ENCODE measurements at places on chromosomes 5 and 9.

- DNase-seq, result peak; percentile 72
Observed at GRCh38 chr5:148374690-148375360, 8.9 kb upstream of the FBXO38 start.

DNA sequence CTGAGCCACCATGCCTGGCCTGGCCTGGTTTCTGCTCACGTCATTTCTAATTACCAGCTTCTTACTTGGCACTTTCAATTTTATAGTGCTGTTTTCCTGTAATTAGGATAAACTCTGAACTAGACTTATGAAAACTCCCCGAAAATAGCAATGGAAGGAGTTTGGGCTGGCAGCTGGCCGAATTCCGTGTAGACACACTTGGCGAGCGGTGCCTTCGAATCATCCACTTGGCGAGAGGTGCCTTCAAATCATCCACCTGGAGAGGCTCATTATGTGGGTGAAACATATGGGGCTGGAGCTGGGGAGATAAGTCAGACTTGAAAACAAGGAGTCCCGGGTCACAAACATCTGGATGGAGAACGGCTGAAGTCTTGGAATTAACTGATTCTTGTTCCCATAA lies 203.7 kb downstream of the ROR2 start:
- DNase-seq, result no peak

DNA sequence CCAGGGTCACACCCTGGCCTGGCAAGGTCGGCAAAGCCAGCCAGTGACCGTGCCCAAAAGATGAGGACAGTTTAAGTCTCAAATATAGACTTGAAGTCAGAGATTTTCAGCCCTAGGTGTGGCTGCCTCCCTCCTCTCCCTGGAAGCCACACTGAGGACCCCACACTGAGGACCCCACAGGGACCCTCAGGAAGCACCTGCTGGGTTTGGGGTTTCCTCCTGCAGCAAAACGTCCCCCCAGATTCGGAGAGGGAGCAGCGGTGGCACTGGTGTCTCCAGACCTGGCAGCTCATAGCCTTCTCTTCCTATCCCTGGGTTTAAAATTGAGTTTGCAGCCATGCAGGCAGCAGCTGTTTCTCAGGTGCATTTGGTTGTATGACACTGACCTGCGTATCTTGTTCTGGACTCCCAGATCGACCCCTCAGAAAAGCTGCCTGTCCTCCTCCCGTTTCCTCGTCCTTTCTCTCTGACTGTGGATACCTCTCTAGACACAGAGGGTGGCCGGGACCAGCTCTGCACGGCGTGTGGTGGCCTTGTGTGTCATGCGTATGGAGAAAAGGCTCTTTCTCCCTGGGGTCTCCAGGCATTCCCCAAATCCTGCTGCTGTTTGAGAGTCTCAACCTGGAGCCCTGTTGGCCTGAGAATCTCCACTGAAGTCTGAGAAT lies 36.6 kb downstream of the MRPL36 start:
- peak; percentile 5 for DNase-seq

DNA sequence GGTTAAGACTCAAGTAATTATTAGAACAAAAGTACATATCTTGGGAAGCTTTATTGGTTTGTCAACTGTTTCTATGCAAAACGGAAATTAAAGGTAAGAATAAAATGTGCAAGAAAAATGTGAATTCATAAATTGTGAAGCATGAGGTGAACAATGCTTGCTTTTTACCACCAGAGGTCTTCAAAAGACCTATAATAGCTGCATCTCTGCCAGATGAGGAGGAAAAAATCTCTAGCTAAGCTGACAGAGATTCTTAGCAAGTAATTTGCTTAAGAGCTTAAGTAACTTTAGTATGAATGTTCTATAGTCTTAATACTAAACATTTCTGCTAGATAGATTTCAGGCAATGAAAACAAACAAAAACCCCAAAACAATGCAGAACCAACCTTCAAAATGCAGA lies 54.1 kb downstream of the MRPS30 start:
- no peak for DNase-seq

DNA sequence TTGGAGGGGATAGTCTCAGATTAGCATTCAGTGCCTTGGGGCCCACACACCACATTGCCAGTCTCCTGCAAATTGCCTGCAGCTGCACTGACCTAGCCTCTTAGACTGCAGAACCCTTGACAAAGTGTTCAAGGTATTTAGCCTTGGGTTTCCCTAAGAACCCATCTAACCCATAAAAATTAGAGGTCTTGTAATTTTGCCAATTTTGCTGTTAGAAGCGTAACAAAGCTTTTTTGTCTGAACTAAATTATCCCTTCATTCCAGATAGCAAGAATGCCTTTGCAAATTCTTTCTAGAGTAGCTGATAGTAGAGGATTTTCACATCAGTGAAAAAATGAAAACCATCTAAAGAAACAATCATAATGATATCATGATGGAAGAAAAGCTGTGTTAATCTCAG lies 74.0 kb upstream of the CCNG1 start:
- no peak for DNase-seq

DNA sequence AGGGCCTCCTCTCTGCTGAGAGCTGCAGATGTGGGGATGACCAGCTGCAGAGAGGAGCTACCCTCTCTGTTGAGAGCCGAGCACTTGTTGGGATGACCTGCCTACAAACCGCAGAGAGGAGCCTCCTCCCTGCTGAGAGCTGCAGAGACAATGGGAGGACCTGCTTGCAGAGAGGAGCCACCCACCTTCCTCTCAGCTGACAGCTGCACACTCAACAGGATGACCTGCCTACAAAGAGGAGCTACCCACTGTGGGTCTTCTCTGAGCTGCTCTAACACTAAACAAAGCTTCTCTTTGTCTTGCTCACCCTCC lies 19.6 kb downstream of the TMEM38B start:
- DNase-seq, result no peak

DNA sequence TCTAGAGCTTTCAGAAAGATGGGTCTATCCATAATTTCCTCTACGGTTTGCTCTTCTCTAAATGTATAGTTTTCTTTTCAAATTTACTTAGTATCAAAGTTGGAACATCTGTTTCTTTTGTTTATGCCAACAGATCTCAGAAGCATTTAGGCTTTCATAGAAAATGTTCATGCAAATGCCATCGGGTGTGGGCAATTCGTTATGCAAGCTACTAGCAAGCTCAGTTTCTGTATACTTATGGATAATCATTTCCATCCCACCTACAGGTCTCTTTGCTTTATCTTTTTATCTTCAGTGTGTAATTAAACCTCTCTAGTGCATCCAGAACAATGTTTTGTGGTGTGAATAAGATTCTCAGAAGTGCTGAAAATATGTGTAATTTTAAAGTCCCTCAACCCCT lies 59.9 kb downstream of the NUDT12 start:
- no peak for DNase-seq

- DNase-seq, result no peak
Observed at GRCh38 chr5:158530115-158530514, 569.6 kb downstream of the EBF1 start.

GRCh38 chr5:43140286-43140685 lies 19.6 kb downstream of the ZNF131 start:
- DNase-seq, result no peak

DNA sequence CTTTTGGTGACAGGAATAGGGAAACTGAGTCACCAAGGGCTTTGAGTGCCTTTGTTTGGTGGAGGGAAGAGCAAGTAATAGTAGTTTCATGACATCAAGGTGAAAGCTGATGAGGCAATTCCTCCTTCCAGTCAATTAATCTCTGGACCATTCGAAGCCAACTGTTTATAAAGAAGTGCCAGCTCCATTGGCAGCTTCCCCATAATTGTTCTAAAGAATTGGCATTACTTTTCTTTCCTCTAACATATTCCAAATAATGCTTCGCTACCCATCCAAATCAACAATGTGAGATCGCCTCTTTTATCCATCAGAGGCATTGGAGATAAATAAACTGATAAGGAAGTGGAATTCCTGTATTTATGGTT lies 132.4 kb downstream of the NPR3 start:
- no peak for DNase-seq

DNA sequence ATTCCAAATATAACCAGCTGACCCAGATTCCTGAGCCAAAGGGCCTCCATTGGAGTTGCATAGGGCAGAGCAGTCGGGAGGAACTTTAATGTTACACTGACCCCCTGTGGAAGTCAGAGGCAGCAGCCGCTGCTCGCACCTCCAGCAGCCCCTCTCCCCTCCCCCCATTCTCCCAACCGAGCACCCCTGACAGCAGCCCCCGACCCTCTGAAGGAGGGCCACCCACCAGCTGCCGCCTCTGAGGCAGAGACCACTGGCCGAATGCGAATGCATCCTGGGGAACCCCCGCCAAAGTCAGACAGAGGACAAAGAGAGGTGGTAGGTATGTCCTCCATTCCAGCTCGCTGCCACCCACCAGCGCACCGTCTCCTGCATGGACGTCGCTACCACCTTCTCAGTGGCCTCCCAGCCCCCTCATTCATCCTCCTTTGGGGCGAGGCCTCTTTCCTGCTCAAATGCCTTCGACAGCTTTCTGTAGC lies 231.0 kb downstream of the CDK5RAP2 start:
- peak; percentile 73 for DNase-seq

DNA sequence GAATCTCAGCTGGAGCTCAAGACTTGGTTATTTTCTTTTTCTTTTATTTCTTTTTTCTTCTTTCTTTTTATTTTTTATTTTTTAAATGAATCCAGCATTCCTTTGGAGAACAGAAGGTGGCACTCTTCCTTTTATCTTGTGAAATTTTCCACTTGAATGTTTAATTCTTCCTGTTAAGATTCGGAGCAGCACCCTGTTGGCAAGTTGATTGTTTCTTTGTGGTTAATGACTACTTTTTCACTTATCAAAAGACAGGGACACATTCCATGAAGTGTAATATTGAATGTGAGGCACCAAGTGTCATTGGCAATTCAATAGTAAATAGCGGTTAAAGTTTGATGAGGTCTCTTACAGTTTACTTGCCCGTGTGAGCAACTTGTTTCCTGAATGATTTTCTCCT lies 240.5 kb upstream of the CHD1 start:
- DNase-seq, result no peak

DNA sequence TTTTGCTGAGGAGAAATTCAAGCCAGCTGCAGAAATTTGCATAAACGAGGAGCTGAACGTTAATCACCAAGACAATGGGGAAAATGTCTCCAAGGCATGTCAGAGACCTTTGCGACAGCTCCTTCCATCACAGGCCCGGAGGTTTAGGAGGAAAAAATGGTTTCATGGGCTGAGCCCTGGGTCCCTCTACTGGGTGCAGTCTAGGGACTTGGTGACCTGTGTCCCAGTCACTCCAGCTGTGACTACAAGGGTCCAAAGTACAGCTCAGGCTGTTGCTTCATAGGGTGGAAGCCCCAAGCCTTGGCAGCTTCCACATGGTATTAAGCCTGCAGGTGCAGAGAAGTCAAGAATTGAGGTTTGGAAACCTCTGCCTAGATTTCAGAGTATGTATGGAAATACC lies 207.5 kb downstream of the DENND1A start:
- DNase-seq, result no peak

GRCh38 chr5:9543311-9543920 lies 2.5 kb downstream of the SEMA5A start:
- no peak for DNase-seq

- DNase-seq, result no peak
Observed at GRCh38 chr9:95226921-95227320, 90.6 kb downstream of the FANCC start.

Data from WERI-Rb-1 (cell line).